ENCODE measurements at places on chromosomes 2 and 18.

GRCh38 chr2:2846332-2847208 is 515.5 kb upstream of the MYT1L start:
- DNase-seq: no peak

- DNase-seq: peak; percentile 64
Measured at GRCh38 chr18:12376034-12376753, 833 bp downstream of the AFG3L2 start.

DNA sequence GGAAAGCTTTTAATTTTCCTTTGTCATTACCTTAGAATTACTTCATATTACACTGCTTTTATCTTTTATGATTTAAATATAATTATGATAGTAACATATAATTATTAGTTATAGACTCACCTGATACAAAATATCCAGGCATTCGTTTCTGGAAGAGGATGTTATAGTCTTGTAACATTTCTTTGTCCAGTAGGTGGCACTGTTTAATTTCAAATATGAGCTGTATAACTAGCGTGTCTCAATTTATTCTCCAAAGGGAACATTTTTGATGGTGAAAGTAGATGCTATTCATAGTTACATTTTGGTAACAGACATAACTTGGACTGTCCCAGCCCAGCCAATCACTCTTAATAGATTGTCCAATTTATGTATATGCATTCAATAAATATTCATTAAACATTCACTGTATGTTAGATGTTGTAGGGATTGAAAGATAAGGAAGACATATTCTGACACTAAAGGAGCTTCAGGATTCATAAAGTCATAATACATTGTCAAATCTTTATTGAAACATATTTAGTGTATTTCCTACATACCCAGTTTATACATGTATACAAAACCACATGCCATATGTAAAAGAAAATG is 19.2 kb downstream of the DAW1 start:
- peak; percentile 69 for DNase-seq

- peak; percentile 93 for DNase-seq
Measured at GRCh38 chr2:218896501-218897393, 16.1 kb downstream of the WNT10A start.

GRCh38 chr18:45764000-45764686 is 40.2 kb downstream of the SLC14A1 start:
- DNase-seq: no peak

- no peak for DNase-seq
Measured at GRCh38 chr2:242051463-242051862, 181.9 kb downstream of the RTP5 start.

Measured in NAMALWA (cell line).